Ureter (tissue), 1 donor: ENCODE measurements at places on chromosomes 11 and 22. TPM values are rescaled to one million over a fixed set of nuclear protein-coding genes. Genes with fewer than 3 reads are reported as not detected.

Gene PLAAT4
- total RNA-seq = 56.7 TPM

Gene SCARF2
- 11.0 TPM for total RNA-seq

Gene RTN4R
- 1.3 TPM for total RNA-seq

Gene UNC93B1
- 98.3 TPM for total RNA-seq

Gene RIC3
- 60.8 TPM for total RNA-seq

Gene LUZP2
- 0.96 TPM for total RNA-seq

Gene NTM
- total RNA-seq = 9.9 TPM

Gene MMP3
- total RNA-seq = not detected
